SK-N-DZ (cell line): ENCODE measurements at places on chromosomes 13 and 19.

DNA sequence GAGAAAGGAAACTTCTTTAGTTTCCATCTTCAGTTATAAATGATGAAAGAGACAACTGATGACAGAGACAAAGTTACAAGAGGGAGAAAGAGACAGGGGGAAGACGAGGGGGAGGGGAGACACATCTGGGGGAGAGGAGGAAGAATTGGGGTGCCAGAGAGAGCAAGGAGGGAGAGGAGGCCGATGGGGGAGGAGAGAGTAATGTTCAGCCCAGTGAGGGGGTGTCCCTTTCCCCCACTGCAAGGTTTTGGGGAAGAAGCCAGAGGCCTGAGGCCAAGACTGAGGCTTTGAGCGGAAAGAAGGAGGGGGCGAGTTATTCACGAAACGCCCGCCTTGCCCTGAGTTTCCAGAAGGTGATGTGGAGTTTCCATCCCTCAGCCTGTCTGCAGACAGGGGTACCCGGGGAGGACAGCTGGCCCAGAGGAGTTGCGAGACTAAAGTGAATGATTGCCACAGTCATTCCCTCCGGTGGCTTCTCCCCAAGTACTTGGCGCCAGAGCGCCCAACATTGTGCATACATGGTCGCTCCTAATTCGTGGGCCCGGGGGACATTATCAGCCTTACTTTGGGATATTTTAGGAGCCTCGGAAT, 558 bp upstream of the PPAN start:
- DNase-seq, result no peak

GRCh38 chr19:5037936-5038335, 69.0 kb downstream of the KDM4B start:
- DNase-seq, result no peak

DNA sequence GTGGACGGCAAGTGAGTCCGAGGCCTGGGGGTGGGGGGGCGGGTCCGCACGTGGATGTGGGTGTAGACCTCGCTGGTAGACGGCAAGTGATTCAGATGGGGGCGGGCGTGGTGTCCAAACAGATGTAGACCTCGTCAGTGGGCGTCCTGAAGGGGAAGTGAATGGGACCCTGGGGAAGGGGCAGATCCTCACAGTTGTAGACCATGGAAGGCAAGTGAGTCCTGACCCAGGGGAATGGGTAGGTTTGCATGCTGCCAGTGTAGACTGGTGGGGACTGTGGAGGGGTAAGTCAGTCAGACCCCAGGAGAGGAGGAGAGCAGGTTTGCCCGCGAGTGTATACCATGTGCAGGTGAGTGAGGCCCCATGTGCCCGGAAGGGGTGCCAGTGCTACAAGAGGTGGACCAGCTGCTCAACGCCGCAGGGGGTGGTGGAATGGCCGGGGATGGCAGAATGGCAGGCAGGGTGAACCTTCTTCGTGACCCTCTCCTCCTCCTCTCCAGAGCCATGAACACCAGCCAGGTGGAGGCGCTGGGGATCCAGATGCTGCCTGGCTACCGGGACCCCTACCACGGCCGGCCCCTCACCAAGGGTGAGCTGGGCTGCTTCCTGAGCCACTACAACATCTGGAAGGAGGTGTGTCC, 22.1 kb downstream of the COLGALT1 start:
- DNase-seq, result no peak

DNA sequence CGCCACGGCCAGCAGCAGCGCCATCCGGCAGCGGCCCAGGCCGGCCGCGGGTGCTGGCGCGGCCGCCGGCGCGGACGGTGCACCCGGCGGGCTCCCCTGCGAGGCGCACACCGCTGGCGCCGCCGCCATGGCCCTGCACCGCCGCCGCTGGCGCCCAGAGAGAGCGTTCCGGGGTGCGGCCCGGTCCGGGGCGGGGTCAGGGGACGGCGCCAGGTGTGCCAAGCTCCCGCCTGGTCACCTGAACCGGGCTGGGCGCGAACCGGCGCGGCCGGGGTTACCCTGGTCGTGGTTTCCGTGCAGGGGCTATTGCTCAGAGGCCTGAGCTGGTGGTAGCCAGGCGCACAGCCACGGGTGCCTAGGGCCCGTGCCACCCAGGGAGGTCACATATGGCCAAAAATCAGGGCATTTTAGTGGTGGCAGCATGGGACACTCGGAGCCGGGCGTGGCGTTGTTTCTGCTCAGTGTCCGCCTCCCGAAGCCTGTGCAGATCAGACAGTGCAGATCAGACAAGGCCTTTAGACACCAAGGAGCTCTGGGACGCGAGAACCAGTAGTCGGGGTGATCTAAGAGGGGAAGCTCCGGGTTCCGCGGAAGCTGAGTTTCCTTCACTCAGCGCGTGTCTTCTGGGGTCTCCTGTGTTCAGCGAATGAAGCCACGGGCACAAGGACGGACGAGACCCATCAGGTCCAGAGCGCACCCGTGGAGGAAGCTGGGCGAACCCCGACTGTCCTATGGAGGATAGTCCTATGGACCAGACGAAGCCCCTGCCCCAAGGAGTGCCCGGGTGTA, at the start of gene TMEM238:
Gene TMEM238 (minus strand): TSS at position 162 of the 789 bp plus-strand sequence. CDS start 33 bp downstream, at position 129.
- no peak for DNase-seq

DNA sequence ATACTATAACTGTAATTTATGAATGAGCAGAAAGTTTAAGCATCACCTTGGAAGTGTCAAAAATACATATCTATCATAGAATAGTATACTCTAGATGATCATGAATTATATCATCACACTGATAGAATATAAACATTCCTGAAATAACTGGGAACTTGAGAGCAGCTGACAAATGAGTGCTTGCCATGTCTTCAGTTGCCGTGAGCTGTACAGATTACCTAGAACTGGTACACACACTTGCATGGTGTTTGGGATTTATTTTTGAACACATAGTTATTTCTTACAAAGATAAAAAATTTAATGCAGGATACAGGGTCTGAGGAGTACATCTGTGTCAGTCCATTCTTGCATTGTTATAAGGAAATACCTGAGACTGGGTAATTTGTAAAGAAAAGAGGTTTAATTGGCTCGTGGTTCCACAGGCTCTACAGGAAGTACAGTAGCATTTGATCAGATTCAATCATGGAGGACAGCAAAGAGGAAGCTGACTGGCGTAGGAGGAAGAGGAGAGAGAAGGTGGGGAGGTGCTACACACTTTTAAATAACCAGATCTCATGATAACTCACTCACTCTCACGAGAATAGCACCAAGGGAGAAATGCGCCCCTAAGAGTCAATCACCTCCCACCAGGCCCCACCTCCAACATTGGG, 60.4 kb upstream of the MBNL2 start:
- no peak for DNase-seq

DNA sequence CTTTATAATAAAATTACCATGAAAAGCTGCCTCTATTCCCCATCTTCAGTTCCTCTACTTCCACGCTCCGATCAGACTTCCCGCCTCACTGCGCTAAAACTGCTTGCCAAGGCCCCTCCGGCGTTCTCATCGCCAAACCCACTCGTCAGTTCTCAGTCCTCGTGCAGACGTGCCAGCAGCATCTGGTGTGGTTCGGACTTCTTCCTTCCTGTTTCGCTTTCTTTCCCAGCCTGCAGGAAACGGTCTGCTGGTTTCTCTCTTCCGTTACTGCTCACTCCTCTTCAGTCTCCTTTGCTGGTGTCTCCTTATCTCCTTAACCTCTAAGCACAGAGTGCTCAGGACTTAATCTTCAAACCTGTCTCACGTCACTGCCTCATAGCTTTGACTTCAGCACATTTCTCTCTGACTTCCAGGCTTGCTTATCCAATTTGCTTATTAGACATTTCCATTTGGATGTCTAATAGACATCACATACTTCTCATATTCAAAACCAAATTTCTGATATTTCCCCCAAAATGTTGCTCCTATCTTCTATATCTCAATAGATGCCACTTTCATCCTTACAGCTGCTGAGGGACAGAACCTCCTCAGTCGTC, 40.3 kb downstream of the RCBTB2 start:
- peak; percentile 6 for DNase-seq

DNA sequence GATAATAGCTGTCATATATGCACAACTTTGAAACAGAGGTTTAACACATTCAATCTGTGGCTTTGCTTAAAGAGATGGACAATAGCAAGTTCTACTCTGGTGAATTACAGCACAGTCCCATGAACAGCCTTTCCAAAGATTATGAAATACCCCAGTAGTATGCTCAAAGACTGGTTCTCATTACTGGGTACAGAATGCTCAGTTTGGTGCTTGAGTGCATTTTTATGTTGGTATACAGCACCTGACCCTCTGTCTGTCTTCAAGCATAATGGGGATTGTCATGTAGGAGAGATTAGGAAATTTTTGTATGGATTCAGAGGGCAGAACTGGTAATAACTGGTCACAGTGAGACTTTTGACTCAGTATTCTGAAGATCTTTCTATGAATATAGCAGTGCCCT, 7.6 kb downstream of the LMO7 start:
- DNase-seq, result no peak

GRCh38 chr13:50359041-50359367, 343.8 kb downstream of the KCNRG start:
- no peak for DNase-seq

DNA sequence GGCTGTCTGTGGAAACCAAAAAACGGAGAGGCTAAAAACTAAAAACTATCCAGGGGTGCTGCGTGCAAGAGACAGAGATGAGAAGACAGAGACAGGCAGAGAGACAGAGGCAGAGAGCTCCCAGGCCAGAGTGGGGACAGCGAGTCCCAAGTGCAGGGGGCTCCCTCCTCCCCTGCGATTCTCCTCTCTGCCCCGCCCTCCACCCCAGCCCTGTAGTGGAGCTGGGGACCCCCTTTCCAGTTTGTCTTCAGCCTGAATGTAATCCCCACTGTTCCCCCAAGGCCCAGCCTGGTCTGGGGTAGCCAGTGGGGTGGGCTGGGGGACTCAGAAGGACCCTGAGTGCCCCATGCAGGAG, 2.0 kb downstream of the NFIC start:
- no peak for DNase-seq

DNA sequence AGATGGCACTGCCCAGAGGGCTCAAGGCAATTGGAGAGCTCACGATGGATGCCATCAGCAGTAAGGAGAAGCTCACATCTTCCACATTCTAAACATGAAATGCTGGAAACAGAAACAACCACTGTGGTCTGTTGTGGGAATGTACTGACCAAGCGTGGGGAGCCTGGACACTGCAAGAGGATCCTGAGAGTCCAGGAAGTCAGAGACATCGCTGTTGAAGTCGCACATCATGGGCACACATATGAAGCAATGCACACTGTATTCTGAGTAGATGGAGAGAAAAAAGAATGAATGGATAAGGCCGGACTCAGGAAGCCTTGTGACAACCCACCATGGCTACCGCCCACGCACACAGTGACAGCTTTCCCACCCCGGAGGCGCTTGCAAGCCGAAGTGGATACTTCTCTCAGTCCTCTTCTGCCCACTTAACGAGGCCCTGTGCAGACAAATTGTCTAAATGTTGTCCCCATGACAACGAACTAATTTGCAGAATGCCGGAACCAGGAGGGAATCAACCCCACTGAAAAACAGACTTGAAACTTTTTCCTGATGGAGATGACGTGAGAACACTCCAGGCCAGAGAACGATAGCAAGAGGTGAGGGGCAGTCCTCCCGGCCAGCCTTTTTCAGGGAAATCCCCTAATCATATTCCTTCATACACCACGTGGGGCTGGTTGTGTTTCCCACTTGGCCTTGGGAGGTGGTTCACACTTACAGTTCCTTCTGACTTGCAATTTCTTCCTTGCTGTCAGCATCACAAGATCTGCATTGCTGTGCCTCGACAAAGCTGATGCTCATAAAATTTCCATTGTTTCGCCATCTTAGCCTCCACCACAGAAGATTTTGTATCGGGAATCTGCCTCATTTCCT, 109.6 kb upstream of the SERP2 start:
- no peak for DNase-seq

DNA sequence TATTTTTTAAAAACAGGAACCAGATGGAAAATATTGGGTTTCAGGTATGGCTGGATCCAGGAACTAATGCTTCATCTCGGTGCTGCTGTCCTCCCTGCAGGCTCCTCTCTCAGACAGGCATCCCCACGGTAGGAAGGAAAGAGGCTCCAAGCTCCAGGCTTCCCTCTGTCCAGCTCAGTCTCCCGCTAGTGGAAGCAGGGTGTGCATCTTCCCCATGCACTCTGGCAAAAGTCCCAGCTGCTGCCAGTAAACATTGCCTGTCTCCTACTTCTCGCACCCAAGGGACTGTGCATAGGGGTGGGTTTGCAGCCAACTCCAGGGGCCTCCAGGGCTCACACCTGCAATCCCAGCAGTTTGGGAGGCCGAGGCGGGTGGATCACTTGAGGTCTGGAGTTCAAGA, 29.2 kb downstream of the IL12RB1 start:
- DNase-seq, result no peak

DNA sequence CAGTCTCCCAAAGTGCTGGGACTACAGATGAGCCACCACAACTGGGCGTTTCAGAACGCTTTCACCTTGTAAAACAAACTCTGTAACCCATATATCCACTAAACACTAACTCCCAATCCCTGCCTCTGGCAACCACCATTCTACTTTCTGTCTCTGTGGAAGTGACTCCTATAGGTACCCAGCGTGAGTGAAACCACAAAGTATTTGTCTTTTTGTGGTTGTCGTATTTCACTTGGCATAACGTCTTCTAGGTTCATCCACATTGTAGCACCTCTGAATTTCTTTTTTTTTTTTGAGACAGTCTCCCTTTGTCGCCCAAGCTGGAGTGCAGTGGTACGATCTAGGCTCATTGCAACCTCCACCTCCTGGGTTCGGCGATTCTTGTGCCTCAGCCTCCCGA, 44.8 kb downstream of the BRD4 start:
- no peak for DNase-seq

- DNase-seq, result peak; percentile 83
Observed at GRCh38 chr19:5031231-5032100, 62.6 kb downstream of the KDM4B start.

DNA sequence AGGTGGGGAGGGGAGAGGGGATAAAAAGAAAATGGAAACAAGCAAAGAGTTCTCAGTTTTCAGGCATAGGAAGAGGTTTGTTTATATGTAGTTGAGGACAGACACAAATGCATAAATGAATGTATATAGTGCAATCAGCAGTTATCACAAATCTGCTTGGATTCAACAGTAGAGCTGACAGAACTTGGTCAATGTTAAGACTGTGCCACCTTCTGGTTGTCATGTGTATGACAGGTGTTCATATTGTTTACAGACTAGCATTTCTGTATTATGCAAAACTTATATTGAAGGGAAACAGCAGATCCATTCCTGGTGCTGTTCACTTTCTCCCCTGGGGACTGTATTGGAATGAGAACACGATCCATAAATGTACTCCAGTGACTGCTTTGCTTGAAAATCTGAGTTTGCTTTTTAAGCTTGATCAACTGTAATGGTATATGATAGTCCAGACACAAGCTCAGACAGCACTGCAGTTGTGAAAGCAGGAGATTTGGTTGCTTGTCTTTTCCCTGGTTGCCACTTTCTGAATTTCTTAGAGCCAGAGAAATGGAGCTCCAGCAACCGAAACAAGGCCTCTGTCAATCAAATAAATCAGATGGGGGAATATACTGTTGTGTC, 319.5 kb upstream of the OBI1 start:
- DNase-seq, result peak; percentile 74

GRCh38 chr13:67806796-67807195, 576.7 kb upstream of the PCDH9 start:
- no peak for DNase-seq
